ENCODE measurements at places on chromosomes 3 and 15.

GRCh38 chr15:79163395-79163794, 72.8 kb upstream of the RASGRF1 start:
- DNase-seq: no peak

DNA sequence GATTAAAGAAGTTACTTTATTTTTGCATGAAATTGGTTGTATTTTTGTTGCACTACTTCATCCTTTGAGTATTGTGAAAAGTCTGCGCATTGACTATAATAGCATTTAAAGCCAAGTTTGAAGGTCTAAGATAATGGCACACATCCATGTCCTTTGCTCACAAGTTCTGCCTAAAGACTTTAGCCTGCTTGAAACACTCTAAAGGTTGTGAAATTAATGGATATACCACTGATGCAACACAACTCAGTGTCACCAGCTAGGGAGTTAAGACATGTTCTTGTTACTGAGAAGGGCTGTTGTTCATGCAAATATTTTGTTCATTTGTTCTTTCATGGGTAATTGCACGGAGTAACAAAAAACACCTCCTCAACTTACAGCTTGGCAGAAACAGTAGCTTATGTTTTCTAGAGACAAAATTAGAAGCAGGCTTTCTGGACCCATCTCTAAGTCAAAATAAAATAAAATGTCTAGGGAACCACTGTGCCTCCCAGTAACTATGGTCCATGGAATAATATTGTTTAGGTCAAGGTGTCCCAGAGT, 83.9 kb downstream of the PPARG start:
- no peak for DNase-seq

DNA sequence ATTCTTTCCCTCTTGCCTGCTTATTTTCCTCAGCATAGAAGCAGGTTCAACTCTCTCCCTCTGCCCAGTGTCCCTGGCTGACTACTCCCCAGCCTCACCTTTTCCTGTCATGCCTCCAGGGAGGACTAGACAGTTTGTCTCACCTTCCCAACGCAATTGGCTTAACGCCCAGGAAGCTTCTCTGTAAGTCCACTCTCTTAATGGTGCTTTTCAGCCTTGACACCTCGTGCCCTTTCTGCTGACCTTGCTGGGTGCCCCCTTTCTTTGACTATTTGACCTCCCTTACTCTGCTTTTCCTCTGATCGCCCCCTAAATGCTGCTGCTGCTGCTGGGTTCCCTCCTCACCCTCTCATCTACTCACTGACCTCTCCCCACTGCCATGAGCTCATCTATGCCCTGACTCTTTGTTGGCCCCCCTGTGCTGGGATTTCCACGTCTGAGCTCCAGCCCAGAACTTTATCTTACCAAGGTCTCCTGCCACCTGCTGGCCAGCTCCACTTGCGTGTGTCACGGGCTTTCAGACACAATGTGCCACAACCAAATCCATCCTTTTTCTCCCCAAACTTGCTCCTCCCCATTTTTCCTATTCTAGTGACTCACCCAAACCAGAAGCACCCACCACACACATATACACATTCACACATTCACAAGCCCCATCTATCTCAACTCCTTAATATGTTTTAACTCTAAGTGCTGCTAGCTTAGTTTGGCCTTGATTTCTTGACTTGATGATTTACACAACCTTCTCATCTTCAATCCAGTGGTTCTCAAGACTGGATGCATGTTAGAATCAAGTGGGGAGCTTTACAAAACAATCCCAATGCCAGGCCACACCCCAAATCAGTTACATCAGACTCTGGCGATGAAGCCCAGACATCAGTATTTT, 16.6 kb downstream of the EPB42 start:
- DNase-seq: no peak

GRCh38 chr3:196044513-196044912, 37.4 kb downstream of the TFRC start:
- no peak for DNase-seq

DNA sequence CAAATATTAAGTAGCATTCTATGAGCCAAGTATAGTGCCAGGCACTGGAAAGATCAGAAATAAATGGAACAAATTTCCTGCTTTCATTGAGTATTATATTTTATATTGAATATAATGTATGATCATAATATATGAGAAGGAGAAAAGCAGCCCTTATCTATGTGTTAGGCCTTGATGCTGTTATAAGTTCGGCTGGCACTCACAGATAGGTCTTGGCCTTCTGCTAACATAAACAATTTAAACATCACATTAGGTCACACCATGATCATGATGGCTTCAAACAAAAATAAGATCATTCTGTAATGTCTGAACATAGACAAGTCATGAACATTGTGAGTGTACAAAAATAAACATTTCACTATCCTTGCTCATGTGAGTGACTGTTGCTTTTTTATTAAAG, 584.0 kb upstream of the ZNF385D start:
- no peak for DNase-seq

DNA sequence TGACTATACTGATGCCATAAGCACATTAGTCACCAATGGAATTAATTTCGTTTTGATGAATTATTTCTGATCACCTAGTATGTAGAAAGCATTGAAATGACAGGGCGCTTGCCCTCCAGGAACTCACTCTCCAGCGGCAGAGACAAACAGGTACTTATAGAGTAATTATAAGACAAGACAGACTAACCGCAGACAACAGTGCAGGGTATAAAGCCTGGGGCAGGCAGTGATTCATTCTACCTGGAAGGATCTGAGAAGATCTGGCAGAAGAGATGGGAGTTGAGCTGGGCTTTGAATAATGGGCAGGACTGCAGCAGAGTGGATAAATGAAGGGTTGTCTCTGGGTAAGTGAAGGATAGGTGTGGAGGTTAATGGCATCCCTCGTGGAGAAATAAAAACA, 331.8 kb downstream of the FGF12 start:
- DNase-seq: no peak

GRCh38 chr15:89301304-89302089, 33.1 kb downstream of the POLG start:
- DNase-seq: no peak
